BE2C (cell line): ENCODE measurements at places on chromosomes 5 and 9.

DNA sequence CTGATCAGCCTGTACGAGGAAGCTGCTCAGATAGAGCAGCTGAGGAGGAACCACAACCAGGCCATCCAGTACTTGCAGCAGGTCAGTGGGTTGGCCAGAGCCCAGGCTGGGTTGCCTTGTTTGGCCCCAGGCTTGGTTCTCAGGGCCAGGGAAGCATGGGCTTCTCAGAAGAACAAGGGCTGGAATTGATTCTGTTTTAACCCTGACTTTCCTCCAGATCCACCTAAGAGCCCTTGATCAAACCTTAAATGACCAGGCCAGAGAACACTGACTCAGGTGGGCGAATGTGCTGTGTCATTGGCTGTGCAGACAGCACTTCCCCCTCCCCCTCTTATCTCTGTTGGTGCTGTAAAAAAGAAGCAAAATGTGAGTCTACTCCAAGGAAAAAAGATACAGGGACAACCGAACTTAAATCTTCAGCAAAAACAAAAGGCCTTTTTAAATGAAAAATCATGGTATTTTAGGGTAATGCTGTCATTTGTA, 28.1 kb downstream of the TTC23L start:
- DNase-seq: no peak

GRCh38 chr5:131630963-131631350, 4.1 kb downstream of the RAPGEF6 start:
- DNase-seq: no peak

DNA sequence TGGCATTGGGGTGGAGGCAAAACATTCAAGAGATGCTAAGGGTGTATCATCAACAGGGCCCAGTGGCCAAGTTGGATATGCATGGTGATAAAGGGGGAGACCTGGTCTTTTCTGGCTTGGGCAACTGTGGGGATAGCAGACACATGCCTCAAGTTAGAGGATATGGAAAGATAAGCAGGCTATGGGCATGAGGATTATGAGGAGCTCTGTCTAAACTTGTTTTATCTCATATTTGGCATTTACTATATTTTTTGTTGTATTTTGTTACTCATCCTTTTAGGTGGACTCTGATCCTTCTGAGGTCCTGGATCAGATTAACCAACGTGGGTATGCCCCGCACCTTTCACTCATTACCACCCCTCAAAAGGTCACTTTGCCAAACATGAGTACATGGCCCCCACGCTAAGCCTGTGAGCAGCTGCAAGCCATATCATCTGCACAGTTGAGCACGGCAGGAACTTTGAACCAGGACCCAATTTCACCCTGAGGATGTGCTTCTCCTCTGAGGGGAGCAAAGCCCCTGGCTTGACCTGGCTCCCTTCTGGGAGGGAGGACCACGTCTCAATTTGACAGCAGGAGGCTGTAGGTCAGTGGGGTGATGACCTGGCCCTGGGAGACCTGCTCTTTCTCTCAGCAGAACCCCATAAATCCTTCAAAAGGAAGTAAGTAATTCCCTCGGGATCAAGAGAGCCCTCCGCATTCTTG, 71.1 kb upstream of the CD180 start:
- DNase-seq: peak; percentile 9

DNA sequence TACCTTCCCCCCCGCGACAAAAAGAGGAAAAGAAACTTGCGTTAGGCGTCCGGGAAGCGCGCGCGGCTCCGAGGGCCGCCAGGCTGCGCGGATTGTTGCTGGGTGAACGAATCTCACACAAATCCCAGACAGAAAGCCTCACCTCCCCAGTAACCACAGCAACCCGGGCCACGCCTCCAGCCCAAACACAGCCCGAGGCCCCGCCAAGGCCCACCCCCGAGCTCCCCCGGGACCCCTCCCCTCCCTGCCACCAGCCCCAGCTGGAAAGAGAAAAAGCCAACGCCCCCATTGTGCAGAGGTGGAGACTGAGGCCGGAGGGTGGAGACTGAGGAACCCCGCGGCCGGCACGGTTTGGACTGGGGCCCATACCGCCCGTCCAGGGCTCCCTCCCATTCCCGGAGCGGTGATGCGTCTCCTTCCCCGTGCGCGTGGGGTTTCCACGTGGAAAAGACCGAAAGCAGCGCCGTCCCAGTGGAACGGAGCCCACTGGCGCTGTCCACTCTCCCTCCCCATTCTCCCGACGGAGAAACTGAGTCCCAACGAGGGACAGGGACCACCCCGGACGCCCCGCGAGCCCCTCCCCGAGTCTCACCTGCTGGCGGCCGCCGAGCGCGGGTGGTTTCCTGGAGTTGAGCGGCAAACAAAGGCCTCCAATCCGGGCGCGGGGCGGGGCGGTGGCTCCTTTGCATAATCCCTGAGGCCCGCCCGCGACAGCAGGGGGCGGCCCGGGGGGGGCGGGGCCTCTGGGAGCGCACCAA, 10.2 kb upstream of the AKNA start:
- peak; percentile 98 for DNase-seq

GRCh38 chr9:116149844-116150243, 3.7 kb upstream of the PAPPA start:
- peak; percentile 30 for DNase-seq

DNA sequence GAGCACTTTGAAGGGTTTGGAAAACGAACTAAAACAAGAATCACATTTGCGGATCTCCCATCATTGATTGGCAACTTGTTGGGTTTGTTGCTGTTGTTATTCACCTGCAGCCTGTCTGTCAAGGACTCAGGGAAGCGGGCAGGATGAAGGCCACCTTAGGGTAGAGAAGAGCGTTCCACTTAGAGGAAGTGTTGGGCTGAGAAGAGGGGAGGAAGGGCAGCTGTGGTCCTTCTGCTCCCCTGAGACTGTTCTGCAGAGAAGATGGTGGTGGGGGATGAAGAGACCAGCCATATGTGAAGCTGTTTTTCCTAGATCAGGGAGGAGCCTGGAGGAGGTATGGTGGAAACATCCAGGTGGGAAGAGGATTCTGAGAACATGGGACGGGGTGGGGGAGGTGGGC, 70.6 kb upstream of the CPEB4 start:
- DNase-seq: no peak

DNA sequence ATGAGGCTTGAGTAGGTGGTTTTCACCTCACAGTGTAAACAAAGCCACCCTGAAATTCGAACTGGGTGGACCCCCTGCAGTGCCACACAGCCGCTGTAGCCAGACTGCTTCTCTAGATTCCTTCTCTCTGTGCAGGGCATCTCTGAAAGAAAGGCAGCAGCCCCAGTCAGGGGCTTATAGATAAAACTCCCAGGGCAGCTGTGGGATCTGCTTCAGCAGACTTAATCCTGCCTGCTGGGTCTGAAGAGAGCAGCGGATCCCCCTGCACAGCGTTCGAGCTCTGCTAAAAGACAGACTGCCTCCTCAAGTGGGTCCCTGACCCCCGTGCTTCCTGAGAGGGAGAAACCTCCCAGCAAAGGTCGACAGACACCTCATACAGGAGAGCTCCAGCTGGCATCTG, 71.4 kb downstream of the CARTPT start:
- DNase-seq: no peak

GRCh38 chr5:96714450-96714849, 52.3 kb downstream of the CAST start:
- no peak for DNase-seq
